ENCODE measurements at places on chromosomes 3 and 15.
A peak's percentile ranks its signal among the peaks of the same experiment; 100 is the strongest.

DNA sequence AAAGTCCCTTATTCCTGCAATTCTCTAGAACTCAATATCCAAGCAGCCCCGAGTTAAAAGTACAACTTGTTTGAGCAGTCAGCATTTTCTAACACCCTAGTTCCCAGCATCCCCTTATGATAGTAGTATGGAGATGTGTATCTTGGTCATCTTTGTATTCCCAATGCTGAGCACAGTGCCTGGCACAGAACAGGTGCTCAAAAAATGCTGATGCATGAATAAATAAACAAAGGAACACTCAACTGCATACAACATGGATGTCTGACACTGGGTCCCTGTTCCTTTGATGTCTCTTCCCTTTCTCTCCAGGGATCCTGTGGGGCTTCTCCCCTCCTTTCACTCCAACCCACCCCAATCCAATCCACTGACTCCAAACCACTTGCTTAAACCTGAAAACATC, 23.9 kb upstream of the B3GNT5 start:
- DNase-seq, result no peak

GRCh38 chr3:15279205-15279604, 53.2 kb downstream of the SH3BP5 start:
- no peak for DNase-seq

GRCh38 chr15:69395991-69396390, 18.2 kb upstream of the KIF23 start:
- no peak for DNase-seq

GRCh38 chr15:88776646-88777045, 26.6 kb upstream of the ACAN start:
- DNase-seq, result no peak

DNA sequence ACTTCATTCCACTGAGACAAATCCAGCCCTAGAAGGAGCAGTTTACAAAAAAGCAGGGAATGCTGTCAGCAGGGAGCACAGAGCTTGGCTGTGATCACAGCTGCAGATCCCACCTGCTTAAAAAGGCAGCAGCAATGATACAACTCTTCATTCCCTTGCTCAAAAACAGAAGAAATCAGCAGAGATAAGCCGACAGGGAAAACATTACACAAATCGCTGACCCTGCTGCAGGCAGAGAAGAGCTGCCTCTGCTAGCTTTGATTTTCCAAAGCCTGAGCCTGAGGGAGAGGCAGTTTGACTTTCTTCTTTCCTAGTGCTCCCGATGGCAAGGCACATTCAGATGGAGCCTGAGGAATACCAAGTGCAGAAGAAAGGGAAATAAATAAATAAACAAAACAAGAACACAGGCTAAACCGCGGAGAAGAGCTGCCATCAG, 80.2 kb downstream of the SHQ1 start:
- DNase-seq, result no peak

- no peak for DNase-seq
Measured at GRCh38 chr3:65596571-65597225, 442.0 kb downstream of the MAGI1 start.

DNA sequence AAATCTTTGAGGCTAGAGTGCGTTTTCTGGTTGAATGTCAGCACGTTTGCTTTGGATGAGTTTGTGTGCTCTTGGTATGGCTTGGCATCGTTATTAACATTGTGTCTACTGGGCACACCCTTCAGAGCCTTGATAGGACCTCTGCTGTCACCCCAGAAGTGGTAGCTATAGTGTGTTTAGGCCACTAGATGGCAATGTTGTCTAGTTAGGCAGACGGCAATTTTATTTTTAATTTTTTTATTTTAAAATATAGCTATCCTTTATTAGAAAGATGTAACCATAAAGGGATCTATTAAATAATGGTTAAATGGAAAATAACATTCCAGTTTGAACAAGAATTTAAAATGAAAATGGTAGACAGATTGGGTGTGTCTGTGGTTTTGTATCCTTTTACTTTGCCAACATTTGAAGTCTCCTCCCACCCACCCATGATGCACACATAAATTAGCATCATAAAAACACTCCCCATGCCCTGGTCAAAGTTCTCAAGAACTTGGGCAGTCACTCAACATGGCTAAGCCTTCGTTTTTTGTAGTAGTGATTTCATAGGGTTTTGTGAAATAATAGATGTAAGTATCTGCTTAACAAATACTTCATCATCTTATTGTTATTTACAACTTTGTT, 200.7 kb downstream of the KCNH8 start:
- DNase-seq, result peak; percentile 3

- no peak for DNase-seq
Measured at GRCh38 chr3:45541326-45542321, 52.9 kb upstream of the LIMD1 start.

DNA sequence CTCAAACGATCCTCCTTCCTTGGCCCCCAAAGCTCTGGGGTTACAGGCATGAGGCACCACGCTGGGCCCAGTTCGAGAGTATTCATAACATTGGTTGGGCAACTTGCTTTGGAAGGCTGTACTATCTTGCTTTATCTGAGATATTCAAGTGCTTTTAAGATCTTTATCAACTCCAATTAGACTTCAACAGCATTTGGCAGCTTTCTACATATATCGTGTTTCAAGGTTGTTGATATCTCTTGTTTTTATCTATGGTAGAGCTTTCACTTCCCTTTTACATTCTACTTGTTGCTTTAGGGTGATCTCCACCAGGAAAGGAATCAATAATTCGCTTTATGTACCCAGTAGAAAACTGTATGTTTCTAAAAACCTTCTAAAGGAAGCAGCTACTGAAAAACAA, 395.3 kb downstream of the IL5RA start:
- no peak for DNase-seq

DNA sequence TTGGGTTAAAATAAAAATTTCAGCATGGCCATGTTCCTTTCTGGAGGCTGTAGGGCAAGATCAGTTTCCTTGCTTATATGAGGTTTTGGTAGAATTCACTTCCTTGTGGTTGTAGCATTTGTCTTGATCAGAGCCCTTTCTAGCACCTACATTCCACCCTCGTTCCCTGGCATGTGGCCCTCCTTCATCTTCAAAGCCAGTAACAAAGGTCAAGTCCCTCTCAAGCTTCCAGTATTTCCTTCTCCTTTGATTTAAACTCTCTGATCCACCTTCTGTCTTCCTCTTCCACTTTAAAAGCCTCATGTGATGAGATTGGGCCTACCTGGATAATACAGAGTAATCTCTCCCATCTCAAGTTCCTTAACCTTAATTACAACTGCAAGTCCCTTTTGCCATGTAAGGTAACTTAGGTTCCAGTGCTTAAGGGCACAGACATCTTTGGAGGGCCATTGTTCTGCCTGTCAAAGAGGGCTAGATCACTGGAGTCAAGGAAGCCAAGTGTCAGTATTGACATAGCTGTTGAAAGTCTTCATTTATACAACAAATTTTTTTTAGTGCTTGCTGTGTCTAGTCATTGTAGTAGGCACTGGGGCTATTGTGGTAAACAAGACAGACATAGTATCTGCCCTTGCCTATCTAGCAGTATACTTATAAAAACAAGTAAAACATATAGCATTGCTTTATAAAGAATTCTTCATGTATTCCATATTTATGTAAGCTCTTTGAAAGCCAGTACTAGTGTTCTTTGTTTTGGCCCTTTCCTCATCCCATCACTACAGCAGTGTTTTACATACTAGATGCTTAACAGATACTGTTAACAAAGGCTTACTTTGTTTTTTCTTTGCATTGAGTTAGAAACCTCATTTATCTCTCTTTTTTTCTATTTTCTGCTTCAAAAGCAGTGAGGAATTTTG, 40.7 kb downstream of the GLCE start:
- no peak for DNase-seq

- no peak for DNase-seq
Measured at GRCh38 chr3:3951071-3951470, 151.8 kb downstream of the LRRN1 start.

- peak; percentile 52 for DNase-seq
Measured at GRCh38 chr3:54853573-54854404, 74.1 kb downstream of the LRTM1 start.

GRCh38 chr3:4503050-4503449, 9.9 kb downstream of the ITPR1 start:
- DNase-seq, result no peak

- DNase-seq, result no peak
Measured at GRCh38 chr15:86877171-86877631, 797.5 kb downstream of the AGBL1 start.

DNA sequence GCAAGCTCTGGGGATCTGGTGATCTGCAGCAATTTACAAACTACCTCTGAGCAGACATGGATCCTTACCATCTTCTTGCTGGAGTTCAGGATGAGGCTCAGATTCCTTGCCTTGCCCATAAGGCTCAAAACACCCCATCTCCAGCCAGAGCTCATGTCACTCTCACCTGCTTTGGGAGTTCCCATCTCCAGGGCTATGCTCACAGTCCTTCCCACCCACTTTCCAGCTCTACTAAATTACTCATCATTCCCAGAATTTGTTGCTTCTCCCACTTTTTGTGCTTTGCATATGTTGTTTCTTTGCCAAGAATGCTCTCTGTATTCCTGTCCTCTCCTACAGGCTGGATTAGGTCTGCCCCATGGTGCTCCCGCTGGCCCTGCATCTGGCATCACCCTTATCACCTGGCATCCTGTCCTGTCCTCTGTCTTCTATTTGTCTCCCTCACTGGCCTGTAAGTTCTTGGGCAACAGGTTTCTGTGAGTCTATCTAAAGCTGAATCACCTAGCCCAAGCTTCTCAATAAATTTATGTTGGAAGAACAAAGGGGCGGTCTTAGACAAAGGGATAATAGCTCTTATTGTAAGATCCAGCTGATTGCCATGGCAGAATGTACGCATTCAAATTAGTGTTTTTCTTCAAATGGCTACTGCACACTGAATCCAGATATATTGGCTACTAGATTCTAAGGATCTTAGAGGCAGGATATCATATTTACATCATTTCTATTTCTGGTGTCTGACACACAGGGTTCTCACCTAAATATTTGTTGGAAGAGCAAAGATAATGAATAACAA, 179.2 kb downstream of the CLSTN2 start:
- DNase-seq, result no peak

GRCh38 chr15:80856809-80857377, 77.7 kb downstream of the CEMIP start:
- no peak for DNase-seq

DNA sequence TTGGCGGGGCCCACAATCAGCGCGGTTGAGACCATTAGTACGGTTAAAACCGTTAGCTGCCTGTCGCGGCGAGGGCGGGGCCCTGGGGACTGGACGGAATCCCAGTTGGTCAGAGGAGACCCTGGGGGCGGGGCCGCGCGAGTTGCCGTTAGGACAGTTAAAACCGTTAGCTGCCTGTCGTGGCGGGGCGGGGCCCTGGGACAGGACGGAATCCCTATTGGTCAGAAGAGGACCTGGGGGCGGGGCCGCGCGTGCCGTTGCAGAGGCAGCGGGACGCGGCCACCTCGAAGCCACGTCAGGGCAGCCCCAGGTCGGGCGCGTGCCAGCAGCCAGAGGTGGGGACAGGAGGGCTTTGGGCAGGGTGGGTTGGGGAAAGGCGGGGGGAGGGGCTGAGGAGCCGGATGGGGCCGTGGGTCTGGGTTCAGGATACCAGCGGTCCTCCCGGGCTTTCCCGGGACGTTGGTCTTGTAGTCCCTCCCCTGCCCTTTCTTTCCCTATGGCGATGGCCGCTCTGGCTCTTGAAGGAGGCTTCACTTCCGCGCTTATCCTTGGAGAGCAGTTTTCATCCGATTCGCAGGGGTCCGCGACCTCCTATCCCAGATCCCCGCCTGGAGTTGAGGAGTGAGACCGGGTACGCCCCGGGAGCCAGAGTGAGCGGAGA, 28.0 kb downstream of the KLHDC8B start:
- DNase-seq, result peak; percentile 30

- no peak for DNase-seq
Measured at GRCh38 chr3:112579232-112579631, 17.4 kb downstream of the SLC35A5 start.

DNA sequence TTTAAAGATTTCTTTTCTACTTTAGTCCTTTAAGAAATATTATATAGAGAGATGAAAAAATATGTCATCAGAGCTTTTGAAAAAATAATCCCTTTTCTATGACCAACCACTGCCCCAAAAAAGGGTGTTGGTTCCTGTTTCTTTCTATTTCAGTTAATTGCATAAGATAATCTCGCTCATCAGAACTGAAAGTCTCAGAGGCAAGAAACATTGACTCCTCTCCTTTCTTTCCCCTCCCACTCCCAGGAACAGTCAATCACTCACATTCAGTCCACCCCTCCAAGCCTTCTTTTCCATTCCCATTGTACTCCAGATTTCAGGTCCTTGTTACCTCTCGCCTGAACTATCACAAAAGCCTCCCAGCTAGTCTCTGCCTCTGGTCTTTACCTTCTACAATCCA, 153.7 kb upstream of the ABI3BP start:
- DNase-seq, result no peak

- peak; percentile 85 for DNase-seq
Measured at GRCh38 chr15:45129651-45130129, at the start of the genes DUOX1 and DUOXA1. TSS of gene DUOX1 (plus strand) at chr15:45129994. CDS start at chr15:45131967, 1,973 bp downstream. TSS of gene DUOXA1 (minus strand) at chr15:45129879. CDS start at chr15:45123014, 6,865 bp downstream.

DNA sequence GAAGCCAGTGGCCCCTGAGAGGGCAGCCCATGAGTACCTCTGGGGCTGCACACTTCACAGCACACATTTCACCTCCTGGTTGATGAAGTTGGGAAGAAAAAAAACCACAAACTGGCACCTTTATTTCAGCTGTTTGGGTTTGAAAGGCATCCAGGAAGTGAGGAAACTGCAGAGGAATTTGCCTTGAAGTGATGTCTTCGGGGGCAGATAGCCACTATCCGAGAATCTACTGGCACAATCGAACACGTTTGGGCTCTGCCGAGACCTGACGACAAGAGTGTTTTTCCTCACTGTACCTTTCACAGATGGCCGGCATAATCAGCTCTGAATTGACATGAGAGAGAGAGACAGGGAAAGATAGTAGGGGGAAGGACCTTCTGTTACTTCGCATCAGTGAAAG, 59.7 kb downstream of the LRIG1 start:
- DNase-seq, result peak; percentile 64

GRCh38 chr15:68399096-68400065, 32.6 kb downstream of the ITGA11 start:
- no peak for DNase-seq

GRCh38 chr3:10459954-10460754, 45.2 kb downstream of the ATP2B2 start:
- DNase-seq, result peak; percentile 77

DNA sequence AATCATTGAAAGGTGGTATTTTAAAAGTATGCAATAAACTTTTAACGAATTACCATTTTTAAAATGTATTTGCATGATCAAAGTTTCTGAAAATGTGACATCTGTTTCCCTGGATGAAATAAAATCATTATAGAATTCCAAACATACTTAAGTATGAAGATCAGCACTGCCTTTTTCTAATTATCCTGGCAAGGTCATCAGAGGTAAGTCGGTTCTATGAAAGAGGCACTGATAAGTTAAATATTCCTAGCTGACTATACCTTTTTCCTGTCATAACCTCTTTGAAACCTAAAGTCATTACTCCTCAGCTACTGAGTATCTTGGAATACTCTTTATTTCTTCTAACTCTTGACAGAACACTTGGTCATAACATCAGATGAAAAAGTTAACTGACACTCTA, 406.1 kb upstream of the ALCAM start:
- DNase-seq, result no peak

DNA sequence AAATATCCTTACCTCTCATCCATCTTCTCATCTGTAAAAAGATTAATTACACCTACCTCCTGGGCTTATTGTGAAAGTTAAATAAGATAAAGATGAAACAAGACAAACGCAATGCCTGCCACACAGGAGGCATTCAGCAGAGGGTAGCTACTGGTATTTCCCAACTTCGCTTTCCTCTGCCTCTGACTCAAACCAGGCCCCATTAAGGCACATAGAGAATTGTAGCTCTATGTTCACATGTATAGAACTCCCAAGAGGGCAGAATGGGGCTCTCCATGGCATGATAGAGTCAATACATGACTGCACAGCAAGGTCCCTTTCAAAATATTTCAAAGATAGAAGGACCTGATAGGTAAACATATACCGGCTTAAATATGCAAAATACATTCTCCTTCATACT, 1.4 kb downstream of the LYSMD2 start:
- no peak for DNase-seq

All from RWPE1 (cell line).